ENCODE measurements at places on chromosomes 1 and 21. TPM values are rescaled to one million over a fixed set of nuclear protein-coding genes. Genes with fewer than 3 reads are reported as not detected.

DNA sequence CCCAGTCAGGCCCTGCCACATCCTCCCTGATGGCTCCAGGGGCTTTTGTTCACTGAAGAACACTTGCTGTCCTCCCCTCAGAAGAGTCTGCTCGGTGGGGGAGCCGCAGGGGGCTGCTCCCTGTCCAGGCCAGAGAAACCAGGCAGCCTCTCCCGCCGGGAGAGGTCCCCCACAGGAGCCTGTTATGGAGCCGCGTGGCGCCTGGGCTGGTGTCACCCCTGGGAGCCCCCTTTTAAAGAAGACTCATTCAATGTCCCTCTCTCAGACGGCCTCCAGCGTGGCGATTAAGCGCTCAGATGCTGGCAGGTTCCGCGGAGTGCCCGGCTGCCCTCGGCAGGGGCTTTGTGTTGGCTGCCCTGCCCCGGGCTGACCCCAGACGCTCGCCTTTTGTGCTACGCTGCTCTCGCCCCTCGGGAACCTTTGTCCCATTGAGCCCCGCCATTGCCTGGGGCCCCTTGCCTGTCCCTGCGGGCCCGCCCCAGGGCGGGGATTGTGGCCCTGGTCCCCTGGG lies 43.1 kb downstream of the SKI start:
- no peak for DNase-seq

GRCh38 chr1:203325418-203326091 lies 20.2 kb downstream of the BTG2 start:
- no peak for DNase-seq

DNA sequence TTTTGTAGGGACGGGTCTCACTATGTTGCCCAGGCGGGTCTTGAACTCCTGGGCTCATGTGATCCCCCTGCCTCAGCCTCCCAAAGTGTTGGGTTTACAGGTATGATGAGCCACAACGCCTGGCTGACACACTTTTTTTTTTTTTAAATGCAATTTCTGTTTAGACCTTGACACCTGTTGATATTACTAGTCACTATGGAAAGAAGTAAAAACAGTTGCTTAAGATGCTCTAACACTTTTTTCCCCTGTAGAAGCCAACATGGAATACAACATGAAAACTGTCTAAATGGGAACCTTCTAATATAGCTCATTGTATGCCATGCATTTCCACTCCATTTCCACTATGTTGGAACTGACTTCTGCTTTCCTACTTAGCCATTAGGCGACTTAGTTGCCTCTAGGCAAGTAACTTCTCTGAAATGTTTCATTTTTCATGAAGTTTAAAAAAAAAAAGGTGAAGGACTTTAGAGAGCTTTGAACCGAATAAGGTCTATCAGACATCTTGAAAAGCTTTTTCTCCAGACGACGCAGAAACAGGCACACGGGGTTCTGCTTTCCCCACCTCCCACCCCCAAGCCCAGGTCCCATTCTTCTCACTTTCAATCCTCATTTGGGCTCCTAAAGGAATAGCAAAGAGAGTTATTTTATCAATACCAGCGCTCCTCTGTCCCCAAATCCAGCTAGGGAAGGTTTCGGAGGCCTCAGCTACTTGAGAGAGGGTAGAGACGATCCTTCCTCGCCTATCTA lies 648 bp upstream of the DR1 start:
- DNase-seq, result peak; percentile 26

DNA sequence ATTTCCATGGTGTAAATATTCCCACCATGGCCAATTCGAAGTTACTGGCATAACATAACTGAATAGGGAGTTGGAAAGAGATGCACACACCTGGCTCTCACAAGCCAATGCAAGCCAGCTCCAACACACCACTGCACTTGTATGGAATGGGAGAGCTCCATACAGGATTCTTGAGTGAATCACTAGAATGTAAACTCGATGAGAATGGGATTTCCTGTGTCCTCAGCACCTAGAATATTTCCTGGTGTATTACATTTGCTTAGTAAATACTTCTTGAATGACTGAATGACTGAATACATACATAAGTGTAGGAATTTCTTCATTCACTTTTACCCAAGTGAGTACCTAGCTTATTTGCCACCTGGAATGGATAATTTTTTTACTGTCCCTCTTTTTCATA lies 16.2 kb upstream of the PPIE start:
- DNase-seq, result no peak

DNA sequence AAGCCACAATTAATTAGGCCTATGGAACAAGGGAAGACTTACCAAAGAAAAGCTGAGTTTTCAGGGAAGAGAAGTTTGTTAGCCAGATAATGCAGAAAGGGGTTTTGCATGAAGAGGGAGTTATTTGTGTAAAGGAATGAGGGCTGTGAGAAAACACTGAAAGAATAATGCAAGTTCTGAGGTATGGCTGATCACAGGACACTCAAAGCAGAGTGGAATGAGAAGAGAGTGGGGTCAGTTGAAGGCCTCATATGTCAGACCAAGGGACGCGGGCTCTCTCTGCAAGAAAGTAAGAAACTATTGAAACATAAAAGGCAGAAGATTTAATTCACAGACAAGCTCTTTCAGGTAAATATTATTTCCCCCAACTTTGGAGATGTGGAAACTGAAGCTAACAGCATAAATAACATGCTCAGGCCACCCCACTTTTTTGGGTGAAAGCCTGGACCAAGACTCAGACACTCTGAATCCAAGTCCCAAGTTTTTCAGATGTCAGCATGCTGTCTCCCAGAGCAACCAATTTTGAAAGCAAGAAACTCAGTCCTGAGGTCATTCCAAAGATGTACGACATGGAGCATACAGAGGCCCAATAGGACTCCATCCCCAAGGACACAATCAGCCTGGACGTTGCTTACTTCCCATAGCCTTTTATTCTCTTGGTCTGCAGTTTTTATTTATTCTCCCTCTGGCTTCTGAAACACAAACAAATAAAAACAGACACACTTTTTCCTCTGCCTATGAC lies 47.3 kb upstream of the FGGY start:
- no peak for DNase-seq

DNA sequence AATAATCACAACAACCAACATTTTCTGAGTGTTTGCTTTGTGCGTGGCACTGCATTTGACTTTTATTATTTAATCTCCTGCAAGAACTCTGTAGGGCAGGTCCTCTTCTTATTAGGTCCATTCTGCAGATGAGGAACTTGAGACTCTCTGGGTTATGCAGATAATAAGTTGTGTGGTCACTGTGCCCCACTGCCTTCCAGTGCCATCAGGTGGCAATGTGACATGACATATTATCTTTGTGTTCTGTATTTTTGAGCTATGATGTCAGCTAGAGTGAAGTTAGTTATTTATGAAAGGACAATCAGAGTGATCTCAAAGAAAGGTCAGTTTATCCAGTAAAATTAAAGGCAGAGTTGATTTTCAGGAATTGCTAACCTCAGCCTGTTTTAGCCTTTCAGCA lies 196.0 kb downstream of the FMN2 start:
- DNase-seq, result no peak

- DNase-seq, result peak; percentile 65
Observed at GRCh38 chr1:181111559-181111958, 23.1 kb downstream of the IER5 start.

GRCh38 chr1:152035539-152036266 lies 1.1 kb downstream of the S100A11 start:
- DNase-seq, result peak; percentile 28

DNA sequence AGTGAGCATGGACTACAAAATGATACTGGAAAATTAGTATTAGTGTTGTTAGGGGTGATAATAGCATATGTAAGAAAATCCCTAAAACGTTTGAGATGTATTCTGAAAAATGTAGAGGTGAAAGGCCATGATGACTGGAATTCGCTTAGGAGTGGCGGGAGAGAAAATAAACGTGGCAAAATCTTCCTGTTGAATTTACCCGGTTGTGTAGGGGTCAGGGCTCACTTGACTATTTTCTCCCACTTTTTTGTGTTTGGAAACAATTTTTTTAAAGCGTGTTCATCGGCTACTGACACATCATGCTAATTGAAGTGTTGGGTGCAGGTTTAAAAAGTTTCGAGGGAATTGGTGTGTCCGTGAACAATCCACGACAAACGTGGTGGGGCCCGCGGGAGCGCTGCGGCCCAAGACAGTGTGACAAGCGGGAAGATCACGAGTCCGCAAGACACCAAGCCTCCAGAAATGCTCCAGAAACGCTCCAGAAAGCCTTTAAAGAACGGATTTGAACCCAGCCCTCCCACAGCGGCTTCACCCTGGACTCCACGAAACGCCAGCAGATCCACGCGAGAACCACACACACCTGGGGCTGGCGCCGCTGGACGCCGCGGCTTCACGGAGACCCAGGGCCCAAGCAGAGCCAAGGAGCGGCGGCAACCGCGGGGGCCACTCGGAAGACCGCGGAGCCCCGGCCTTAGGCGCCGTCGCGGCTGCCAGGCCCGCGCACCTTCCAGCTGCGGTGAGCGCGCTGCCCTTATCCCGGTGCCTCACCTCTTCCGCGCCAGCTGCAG lies 573 bp downstream of the PSMG1 start:
- DNase-seq, result no peak

GRCh38 chr1:86499987-86500593 lies 31.4 kb downstream of the CLCA1 start:
- peak; percentile 35 for DNase-seq

GRCh38 chr1:65264197-65264929 lies 45.0 kb upstream of the DNAJC6 start:
- peak; percentile 73 for DNase-seq

DNA sequence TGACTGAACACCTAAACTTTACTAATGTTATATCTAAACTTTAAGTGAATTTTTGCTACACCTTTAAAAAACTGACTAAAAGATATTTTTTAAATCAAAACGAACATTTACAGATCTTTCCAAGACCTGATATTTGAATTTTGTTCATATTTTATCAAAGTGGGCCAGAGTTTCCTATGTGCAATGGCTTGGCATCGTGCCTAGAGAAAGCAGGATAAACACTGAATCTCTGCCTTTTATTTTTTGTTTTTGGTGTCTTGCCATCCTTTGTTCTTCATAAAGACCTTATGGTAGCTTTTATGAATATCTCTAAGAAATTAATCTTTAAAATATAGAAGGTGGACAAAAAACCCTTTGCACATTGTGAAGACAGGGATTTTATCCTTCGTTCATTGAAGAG lies 25.8 kb upstream of the VPS26C start:
- DNase-seq, result no peak

GRCh38 chr1:214341459-214341858 lies 60.5 kb downstream of the SMYD2 start:
- DNase-seq, result no peak

DNA sequence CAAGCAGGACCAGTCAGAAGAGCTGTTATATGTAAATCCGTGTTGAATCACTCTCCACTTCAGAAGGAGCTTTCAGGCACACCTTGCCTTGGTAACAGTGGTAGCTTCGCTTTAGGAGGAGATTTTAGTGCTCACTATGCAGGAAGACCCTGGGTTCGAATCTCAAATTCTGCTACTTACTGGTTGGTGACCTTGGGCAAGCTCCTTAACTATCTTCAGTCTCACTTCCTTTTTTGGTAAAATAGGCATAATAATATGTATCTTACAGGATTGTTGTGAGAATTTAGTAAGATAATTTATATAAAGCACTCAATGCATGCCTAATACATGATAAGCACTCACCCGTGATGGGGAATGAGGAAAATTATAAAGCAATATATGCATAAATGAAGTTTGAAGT lies 46.7 kb upstream of the GPR52 start:
- DNase-seq, result no peak

DNA sequence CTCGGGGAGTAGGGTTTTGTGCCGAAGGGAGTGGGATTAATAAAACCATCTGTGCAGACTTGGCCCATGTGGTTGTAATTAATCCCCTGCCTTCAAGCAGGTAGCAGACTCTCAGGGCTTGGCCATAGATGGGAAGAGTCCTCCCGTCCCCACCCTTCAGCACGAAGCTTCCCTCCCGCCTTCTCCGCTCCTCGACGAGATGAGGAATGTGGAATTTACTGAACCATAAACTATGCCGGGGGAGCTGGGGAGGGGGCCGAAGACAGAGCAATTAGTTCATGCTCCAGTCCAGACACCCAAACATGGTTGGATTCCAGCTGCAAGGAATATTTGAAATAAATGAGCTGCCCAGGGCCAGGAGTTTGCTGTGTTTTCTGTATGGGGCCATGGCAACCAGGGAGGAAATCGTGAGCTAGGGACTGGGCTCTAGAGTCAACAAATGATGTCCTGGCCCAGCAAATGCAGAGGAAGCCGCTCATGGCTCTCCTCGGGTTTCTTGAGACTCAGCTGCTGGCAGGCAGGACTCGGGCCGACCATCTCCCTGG lies 78.8 kb downstream of the SPSB1 start:
- DNase-seq, result peak; percentile 55

DNA sequence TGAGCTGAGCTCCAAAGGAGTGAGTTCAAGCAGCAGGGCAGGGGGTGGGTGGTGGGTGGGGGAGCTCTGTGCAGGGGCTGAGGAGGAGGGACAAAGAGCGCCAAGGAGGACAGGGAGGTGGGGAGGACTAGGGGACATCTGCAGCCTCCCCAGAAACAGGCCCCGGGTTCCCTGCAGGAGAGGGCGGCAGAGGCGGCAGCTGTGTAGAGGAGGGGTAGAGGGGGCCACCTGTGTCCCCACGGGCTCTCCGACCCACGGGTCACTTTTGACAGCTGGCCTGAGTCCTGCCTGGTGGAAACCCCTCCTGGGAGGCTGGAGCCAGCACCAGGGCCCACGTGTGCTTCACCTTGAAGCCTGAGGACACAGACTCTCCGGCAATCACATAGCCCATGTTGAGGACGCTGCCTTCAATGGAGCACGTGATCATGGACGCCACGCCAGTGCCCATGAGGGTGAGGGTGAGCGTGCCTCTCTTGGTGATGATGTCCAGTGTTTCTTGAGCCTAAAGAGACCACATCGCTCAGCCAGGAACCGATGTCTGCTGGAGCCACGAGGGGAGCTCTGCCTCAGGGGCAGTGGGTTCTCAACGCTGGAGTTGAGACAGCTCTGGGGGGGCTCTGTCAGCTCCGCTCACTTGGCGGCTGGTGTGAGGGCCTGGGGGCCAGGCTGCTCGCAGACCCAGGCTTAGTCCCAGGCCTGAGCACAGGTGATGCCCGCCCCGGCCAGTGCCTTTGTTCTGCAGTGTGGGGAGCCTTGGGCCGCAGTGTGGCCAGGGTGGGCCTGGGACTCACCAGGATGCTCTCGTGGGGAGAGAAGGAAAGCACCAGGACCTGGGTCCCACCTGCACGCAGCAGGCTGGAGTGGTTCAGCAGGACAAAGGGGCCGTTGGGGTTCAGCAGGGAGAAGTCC lies 6.6 kb upstream of the TMEM52 start:
- no peak for DNase-seq

- DNase-seq, result no peak
Observed at GRCh38 chr1:206895325-206895724, 1.9 kb upstream of the IL24 start.

- DNase-seq, result no peak
Observed at GRCh38 chr1:165423136-165423535, 21.8 kb downstream of the RXRG start.

The TPTE gene
- total RNA-seq, result not detected

The S100A2 gene
- total RNA-seq, result 24.8 TPM

The FCER1G gene
- 0.86 TPM for total RNA-seq

The C4BPB gene
- total RNA-seq, result not detected

The COL16A1 gene
- 9.8 TPM for total RNA-seq

The PROX1 gene
- 2.1 TPM for total RNA-seq

The MRPL55 gene
- total RNA-seq, result 78.6 TPM

The FCRL6 gene
- not detected for total RNA-seq

The WASF2 gene
- 31.0 TPM for total RNA-seq

Measured in LHCN-M2 (cell line).